NCI-H1694 (cell line): ENCODE measurements at places on chromosomes 12 and 14.

GRCh38 chr12:78977304-78977867 is 112.8 kb downstream of the SYT1 start:
- no peak for DNase-seq

DNA sequence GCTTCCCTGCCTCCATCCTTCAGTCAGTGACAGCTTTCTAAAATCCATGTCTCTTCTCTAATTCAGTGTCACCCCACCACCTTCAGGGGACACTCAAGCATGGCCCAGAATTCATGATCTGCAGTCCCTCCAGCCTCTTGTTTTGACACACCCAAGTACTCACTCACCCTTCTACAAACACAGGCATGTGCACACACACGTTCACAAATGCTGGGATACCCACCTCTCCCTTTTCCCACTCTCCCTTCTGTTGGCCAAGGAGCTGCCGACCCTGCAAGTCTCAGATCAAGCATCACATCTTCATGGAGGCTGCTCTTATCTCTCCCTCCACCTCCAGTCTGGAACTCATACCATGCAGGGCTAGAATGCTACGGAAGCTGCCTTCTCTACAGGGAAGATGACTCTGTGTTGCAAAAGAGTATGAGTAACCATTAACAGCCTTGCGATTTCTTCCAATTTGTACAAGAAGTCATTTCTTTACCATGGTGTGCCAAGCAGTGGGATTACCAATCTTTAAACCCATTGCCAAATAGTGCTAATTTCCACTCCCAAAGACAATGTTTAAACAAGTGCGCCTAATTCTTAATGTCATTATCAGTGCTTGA is 196.1 kb downstream of the BCL11B start:
- no peak for DNase-seq

DNA sequence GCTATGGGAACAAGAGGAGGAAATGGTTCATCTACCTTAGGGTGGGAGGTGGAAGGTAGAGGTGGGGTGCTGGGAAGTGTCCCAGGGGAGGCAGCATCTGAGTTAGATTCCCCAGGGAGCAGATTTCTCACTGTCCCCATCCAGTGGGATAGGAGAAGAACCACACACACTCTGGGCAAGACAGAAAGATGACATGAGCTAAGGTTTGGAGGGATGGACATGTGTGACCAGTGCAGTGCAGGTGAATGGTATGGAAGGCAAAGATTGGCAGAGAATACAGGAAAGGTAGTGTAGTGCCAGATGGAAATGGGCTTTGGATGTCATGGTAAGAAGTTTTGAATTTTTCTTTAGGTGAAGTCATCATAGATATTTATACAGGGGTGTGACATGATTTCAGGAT is 11.3 kb upstream of the DUSP6 start:
- no peak for DNase-seq

DNA sequence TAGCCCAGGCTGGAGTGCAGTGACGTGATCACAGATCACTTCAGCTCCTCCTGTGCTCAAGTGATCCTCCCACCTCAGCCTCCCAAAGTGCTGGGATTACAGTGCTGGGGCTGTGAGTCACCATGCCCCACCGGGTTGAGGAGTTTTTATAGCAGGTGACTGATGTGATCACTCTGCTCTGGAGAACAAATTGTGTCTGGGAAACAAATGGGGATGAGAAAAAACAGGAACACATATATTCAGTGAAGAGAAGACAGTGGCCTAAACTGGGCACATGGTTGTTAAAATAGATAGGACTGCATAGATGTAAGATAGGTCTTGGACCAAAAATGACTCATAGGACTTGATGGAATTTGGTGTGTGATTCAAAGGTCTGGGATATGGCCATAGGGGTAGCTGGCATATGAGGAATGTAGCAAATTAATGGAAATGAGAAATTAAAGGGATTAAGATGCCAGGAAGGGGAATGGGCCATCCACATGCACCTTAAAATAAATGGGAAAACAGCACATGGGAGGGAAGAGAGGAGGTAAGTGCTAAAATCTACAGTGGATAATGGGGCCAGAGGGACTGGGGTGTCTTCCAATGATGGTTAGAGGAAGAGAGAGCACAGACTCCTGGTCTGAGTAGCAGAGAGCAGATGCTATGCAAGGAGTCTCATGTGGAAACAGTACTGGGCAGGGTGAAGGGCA is 11.2 kb downstream of the BCAT1 start:
- DNase-seq, result no peak

- no peak for DNase-seq
Observed at GRCh38 chr12:114328292-114328691, 77.7 kb downstream of the TBX5 start.

- no peak for DNase-seq
Observed at GRCh38 chr14:55752580-55753390, 172.8 kb downstream of the KTN1 start.

GRCh38 chr12:115966376-115966775 is 311.1 kb downstream of the MED13L start:
- no peak for DNase-seq

DNA sequence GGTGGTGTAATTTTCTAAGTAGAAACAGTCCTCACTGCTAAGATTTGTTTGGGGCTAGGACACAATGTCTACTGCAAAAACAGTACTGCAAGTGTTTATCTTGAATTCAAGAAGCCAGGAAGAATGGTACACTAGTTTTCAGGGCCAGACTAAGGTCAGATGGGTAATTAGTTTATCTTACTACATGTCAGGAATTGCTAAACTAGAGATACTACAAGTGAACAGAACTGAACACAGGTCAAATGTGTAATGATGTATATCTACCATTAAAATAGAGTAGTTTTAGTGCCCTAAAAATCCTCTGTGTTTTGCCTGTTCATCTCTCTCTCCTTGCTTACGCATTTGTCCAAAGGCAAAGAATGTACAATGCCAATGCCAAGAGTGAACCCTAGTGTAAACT is 2.3 kb upstream of the RPL41 start:
- DNase-seq, result no peak

DNA sequence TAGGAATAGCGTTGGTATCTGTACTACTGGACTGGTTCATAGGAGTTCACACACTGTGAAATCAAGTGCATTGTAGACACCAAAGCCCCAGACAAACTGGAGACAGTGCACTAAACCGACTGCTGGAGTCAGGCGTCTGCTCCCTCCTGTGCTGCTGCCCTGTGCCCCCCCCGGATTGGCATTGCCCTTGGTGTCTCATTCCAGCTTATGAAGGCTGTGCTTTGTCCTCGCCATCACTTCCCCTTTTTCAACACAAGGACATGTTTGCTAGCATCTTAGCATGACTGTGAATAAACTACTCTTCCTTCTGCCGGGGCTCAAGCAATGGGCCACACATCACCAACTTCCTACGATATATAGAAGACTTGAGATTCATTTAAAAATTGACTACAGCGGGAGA is 84.0 kb downstream of the TMCC3 start:
- DNase-seq, result no peak

GRCh38 chr14:60183741-60184140 is 18.5 kb upstream of the DHRS7 start:
- no peak for DNase-seq

DNA sequence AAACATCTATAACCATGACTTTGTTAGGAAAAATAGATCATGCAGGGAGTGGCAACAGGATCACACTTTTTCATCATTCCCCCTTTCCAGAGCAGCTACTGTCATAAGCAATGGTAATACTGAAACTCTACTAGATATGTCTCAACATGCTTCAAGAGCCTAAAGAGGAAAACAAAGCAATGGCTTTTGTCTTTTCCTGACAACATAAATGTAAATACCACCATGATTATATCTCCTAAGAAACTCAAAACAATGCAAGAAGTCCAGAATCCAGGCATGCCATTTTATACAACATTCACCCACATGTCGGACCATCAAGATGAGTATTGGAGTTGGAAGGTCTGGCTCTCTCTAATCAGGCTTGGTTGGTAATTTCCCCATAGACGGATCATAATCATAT is 78.7 kb downstream of the KIF21A start:
- no peak for DNase-seq

- DNase-seq, result no peak
Observed at GRCh38 chr12:81953541-81953940, 194.4 kb upstream of the PPFIA2 start.

DNA sequence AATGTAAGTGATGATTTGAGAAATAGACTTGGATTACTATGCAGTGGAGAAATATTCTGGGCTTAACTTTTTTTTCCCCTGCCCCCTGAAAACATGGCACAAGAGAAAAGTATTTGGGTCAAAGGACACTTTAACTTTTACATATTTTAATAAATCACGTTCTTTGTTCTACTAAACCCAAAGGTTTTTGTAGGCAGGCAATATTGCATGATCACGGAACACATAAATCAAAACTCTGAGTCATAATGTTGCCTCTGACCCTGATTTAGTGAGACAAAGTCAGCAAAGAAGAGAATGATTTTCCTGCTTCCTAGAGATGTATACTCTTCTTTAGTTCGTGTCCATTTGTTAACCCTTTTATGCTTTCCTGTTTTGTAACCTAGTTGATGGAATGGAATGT is 38.0 kb downstream of the ABCD2 start:
- DNase-seq, result no peak

DNA sequence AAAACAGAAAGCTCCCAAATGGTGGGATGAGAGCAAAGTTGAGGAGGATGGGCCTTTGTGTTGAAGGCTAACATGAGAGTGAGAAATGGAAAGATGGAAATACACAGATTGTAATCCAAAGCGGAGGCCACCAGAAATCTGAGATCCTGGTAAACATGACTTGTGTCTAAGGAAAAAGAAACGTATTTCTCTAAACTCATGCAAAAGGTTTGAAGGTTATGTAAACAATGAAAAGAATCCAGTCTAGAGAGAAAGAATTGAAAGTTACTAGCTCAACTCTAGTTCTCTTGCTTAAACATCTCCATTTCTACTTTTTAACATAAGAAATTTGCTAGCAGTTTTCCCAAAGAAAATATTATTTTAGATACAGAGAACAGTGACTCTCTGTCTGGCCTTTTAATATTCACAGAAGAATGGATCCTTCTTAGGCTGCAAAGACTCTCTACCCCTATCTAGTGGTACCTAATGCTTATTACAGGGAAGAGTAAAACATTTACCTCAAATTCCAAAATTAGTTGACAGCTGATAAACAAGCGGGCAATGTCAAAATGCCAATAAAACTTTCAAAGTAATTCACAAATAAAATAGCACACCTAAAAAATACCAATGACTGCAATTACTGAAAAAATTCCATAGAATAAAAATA is 75.8 kb upstream of the SOX5 start:
- no peak for DNase-seq
